ENCODE measurements at places on chromosomes 12 and 14.

- DNase-seq, result no peak
Measured at GRCh38 chr12:92413286-92413685, 267.6 kb upstream of the BTG1 start.

- no peak for DNase-seq
Measured at GRCh38 chr14:68238976-68239375, 419.4 kb downstream of the RAD51B start.

GRCh38 chr14:61652526-61653262, 42.6 kb upstream of the HIF1A start:
- DNase-seq, result no peak

GRCh38 chr14:82896476-82896875, 1362.8 kb upstream of the SEL1L start:
- DNase-seq, result no peak

DNA sequence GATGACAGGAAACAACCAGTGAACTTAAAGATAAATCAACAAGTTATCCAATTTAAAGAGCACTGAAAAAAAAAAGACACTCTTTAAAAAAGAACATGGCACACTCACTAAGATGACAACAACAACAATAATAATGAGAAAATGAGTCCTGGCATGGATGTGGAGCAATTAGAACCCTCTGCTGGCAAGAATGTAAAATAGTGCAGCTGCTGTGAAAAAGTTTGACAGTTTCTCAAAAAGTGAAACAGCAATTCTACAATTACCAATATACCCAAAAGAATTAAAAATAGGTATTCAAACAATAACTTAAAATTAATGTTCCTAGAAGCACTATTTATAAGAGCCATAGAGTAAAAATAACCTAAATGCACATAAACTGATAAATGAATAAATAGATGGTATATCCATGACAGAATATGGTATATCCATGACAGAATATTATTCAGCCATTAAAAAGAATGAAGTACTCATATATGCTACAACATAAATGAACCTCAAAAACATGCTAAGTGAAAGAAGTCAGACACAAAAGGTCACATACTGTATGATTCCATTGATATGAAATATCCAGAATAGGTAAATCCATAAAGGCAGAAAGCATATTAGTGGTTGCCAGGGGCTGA, 49.1 kb upstream of the GPHB5 start:
- DNase-seq, result no peak

DNA sequence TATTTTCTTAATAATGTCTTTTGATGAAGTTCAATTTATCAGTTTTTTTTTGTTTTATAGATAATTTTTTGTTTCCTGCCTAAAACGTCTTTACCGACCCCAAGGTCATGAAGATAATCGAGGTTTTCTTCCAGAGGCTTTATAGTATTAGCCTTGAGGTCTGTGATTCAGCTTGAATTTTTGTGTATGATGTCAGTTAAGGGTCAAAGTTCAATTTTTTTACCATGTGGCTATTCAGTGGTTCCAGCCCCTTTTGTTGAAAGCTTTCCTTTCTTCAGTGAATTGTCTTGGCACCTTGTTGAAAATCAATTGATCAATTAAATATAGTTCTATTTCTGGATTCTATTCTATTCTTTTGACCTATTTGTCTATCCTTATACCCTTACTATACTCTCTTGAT, 3.2 kb upstream of the MGST1 start:
- no peak for DNase-seq

- DNase-seq, result no peak
Measured at GRCh38 chr12:131210506-131211339, 257.0 kb downstream of the ADGRD1 start.

- no peak for DNase-seq
Measured at GRCh38 chr14:70931008-70931407, 23.7 kb downstream of the PCNX1 start.

DNA sequence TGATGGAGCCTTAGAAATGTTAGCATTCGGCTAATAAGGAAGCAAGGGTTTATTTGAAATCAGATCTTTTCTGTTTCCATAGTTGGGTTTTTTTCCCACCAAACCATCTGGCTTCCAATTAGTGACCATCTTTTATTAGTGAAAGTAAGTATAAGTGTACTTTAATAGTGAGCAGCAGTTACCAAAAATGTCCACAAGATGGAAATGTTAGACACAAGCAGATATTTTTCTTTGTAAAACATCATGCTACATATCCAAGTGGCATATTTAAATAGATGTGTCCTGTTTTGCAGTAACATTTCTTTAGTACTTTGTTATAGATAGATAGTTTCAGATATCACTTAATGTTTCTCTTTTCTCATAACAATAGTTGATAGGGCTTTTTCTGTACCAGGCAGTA, 28.8 kb downstream of the YEATS4 start:
- peak; percentile 7 for DNase-seq

DNA sequence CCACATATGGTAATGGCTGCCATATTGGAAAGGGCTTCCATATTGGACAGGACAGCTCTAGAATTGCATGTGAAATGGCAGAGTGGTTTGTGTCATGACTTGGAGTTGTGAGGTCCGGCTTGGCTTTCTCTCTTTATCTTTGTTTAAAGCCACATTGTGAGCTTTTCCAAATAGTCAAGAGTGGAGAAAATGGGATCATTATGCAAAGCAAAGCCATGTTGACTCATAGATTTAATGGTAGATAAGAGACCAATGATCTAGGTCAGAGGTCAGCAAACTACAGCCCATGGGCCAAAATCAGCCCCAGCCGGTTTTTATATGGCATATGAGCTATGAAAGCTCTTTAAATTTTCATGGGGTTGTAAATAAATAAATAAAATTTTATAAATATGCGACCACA, 449.1 kb downstream of the BCL11B start:
- DNase-seq, result no peak

- no peak for DNase-seq
Measured at GRCh38 chr12:85796001-85796400, 40.2 kb downstream of the RASSF9 start.

- DNase-seq, result no peak
Measured at GRCh38 chr14:61562321-61563161, 132.8 kb upstream of the HIF1A start.

- no peak for DNase-seq
Measured at GRCh38 chr12:30996255-30996654, 69.7 kb downstream of the TSPAN11 start.

DNA sequence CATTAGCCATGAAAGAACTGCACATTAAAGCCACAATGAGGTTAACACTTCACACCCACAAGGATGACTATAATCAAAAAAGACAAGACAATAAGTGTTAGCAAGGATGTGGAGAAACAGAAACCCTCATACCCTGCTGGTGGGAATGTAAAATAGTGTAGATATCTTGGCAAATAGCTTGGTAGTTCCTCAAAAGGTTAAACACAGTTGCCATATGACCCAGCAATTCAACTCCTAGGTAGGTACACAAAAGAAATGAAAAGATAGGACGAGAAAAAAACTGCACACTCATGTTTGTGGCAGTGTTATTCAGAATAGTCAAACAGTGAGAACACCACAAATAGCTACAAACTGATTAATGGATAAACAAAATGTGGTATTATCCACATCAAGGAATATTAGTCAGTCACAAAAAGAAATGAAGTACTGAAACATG, 93.5 kb downstream of the ATXN2 start:
- DNase-seq, result no peak

- DNase-seq, result no peak
Measured at GRCh38 chr12:46701356-46701755, 124.4 kb downstream of the SLC38A4 start.

DNA sequence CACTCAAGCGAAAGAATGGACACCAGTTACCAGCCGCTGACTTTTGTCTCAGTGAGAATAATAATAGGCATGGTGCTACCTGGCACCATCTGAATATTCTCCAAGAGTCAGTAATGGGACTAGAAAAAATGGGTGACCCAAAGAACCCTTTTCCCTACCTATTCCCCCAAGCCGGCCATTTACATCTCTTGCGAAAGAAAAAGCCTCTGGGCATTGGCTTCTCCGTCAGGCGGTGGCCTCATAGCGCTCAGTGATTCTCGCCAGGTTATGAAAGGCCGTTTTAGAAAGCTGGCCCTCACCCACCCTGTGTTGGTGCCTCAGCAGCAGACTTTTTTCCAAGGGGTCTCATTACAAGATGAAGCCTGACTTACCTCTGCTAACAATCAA, 523 bp upstream of the SLC6A15 start:
- no peak for DNase-seq

DNA sequence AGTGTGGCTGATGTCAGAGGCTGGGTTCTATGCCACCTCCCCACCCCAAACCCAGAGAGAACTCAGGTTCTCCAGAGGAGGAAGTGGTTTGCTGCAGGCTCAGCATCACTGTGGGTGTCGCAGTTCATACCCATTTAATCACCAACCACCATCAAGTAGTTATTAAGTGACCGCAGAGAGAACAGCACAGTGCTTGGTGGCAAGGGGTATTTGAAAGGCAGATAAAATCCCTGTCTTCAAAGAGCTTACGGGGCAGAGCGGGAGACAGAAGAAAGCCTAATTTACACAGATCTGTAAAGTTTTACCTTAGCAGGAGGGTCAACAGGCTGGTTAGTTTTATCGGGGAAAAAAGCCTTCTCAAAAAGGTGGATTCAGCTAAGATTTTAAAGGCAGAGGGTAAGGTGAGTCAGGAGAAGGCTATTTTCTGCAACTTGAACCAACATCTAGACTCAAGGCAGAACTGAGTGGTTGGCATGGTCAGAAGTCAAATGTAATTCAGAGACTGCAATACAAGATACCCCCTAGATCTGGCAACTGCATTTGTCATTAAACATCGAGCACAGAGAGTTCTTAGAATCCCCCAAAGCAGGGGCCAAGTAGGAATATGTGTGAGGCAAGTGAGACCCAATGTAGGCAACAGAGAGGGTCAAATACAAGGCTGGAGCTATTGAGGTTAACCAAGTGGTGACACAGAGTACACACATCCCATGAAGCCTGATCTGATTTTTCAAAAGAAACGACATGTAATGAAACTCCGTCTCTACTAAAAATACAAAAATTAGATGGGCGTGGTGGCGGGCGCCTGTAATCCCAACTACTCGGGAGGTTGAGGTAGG, 13.2 kb downstream of the PXN start:
- DNase-seq, result no peak

- no peak for DNase-seq
Measured at GRCh38 chr12:103908877-103909276, 21.3 kb upstream of the HSP90B1 start.

DNA sequence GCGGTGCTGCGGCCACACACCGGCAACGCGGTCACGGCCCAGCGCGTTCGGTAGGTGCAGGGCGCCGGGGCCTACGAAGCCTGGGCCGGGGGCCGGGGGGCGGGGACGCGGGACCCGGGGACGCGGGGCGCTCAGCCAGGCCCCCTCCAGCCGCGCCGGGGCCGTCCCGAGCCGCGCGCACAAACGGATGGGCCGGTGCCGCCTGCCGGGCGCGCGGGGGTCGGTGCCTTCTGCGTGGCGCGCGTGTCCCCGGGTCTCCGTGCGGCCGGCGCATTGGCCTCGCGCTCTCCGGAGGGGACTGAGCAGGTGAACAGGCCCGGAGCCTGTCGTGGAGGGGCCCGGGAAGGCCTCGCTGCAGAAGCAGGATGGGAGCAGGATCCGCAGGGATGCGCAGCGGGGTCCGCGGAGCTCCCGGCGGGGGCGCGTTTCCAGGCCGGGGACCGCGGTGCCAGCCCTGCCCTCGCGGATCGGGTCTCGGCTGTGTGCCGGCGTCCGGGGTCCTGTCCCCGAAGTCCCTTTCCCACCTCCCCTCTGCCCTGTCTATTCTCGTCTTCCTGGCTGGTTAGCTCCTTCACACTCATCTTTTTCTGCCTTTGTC, 421 bp downstream of the GLT1D1 start:
- DNase-seq, result peak; percentile 39

- no peak for DNase-seq
Measured at GRCh38 chr12:76275511-76276093, 72.6 kb downstream of the BBS10 start.

GRCh38 chr12:6273205-6273540, 37.3 kb upstream of the PLEKHG6 start:
- no peak for DNase-seq

GRCh38 chr14:36647824-36648753, 13.6 kb upstream of the PAX9 start:
- no peak for DNase-seq

- no peak for DNase-seq
Measured at GRCh38 chr14:52563120-52563519, 10.5 kb downstream of the GPR137C start.

DNA sequence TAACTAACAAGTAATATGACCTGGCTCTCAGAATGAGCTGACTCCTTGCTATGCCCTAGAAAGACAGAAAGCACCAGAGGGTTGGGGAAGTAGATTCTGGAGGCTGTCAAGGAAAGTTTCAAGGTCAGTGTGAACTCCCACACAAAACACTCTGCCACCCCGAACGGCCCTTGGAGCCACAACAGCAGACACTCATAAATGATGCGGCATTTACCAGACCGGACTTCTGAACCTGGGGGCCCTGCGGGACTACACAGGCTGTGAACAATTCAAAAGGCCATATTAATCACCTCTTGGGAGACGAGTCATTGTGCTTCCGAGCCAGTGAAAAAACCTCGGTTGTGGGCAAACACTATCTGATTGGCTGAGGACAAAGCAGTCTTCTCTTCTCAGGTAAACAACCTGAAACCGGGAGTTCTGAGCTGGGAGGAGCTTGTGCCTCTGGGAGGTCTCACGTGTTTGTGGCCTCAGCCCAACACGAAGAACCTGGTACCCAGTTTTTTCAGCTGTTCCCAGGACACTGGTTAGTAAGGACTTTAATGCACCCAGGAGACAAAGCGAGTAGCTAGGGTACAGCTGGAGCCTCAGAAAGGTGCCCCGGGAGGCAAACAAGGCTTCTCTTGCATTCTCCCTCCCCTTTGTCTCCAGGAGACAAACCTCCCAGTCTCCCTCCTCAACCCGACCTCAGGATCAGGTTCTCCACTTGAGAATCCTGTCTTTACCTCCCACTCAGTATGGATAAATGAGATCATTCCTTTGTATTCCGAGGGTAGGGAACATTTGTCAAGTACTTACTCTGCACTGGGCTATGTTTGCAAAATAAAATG, 35.3 kb downstream of the VWF start:
- no peak for DNase-seq

- no peak for DNase-seq
Measured at GRCh38 chr14:92004062-92004461, 35.8 kb downstream of the TRIP11 start.
